ENCODE measurements at places on chromosomes 13 and 19.

GRCh38 chr19:18789883-18790565 is 1.1 kb downstream of the COMP start:
- no peak for DNase-seq

- no peak for DNase-seq
Observed at GRCh38 chr19:43552616-43553015, 19.6 kb downstream of the ZNF575 start.

- DNase-seq: no peak
Observed at GRCh38 chr13:99182439-99182838, 18.2 kb upstream of the UBAC2 start.

DNA sequence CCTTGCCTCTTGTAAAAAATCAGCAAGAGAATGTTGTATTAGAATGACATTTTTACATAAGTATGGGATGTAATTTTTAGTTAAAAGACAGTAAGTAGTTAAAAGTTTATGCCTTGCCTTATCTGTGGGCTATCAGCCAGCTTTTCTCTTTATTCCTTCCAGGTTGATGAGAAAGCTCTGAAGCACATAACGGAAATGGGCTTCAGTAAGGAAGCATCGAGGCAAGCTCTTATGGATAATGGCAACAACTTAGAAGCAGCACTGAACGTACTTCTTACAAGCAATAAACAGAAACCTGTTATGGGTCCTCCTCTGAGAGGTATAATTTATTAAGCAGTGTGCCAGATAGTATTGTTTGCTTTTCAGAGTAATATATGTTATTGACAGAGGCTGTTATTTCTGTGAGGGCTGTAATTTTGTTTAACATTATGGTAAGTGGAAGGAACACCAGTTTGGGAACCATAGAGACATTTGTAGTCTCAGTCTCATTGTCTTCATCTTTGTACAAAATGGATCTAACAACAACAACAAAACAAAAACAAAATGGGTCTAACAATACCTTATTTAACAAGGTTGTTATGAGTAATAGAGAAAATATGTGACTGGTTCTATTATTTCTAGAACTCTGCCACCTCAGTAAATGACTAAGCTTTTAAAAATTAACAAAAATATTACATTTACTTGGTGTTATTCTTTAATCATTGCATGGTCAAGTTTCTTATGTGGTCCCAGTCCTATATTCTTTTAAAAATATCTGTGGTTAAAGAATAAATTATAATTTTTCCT is 112.8 kb downstream of the TDRD3 start:
- DNase-seq: no peak

- DNase-seq: no peak
Observed at GRCh38 chr13:48646791-48647190, 6.9 kb upstream of the CYSLTR2 start.

DNA sequence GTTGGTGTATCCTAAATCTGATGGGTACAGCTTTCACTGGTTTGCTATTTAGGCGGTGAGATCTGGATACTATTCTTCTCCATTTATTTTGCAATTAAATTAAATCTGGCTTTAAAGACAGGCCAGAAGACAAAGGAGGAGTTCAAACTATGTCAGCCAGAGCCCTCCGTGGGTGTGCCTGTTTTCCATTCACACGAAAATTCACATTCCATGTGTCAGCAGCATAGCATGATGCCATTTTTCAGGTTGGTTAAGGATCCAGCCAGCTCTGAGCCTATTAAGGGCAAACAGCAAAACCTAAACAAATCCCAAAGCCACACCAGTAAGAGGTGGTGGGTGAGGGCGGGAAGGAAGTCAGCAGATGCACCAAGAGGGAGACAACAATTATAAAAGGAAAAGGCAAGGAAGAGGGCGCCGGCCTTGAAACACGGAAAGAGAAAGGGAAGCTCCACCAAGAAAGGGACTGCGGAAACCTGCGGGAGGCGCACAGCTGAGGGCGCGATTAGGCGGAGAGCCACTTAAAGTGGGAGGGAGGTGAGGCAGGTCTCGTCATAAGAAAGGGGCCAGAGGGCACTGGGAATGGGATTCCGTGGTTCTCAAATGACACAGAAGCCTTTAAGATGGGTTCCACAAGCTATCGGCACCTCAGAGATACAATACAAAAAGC is 43.0 kb downstream of the CARS2 start:
- no peak for DNase-seq

DNA sequence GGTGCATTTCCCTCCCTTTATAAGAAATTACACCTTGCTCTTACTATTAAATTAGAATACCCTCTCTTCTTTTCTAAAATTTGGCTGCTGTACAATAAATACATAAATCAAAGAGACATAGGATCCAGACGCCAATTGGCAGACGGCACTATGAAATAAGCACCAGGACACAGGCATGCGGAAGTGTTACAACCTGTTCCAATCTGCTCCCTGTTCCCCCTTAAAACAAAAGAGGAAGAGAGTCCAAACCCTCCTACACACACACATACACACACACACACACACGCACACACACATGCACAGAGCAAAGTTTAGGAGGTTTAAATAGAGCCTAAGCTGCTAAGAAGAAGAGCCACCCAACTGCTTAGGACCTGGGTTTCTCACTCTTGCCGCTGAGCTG is 75.6 kb upstream of the ZNF507 start:
- DNase-seq: no peak

DNA sequence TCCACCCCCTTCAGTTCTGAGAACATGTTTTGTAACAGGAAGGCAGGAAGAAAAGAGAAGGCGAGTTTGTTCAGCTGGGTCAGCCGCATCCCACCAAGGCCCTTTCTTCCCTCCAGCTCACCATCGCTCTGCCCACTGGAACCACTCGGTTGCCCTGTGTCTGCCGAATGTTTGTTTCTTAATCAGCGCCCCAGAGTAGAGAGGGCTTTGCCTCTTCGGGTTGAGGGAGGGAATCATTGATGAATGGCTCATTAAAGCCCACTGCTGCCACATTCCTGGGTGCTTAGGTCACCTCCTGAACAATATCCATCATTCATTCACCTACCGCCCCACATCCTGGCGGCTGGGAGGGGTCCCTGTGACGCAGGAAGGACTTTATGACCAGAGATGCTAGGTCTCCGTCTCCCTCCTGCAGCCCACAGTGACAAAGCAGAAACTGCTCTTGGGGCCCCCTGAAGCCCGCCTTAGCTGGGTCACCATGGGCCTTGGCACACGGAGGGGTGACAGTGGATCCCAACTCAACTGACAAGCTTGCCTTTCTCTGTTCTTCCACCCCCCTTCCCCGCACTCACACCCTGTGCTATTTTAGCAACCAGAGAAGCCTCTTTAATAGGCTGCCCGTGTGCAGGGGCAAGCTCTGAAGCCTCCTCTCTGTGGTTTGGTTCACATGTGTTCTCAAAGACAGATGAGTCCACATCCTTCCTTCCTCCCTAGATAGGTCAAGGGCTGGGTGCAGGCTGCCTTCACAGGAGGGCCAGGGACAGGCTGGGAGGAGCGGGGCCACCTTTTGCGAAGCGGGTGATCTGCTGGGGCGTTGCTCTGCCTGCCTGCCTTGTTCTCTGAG is 46.2 kb downstream of the ACTN4 start:
- DNase-seq: no peak

DNA sequence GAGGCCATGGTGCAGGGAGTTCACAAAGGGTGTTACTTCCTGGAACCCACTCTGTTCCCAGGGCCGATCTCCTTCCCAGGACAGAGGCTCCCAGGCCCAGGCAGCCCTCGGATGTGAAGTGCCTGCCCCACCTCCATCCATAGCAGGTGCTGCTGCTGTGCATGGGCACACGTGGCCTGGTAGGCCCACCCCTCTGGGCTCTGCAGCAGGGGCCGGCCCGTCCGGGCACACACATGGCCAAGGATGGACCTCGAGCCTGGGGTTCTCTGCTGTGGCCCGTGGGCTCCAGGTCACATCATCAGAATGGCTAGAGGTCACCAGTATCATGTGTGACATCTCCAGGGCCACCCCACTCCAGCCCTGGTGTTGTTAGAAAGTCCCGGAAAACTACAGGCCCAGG is 71.8 kb downstream of the GADD45B start:
- no peak for DNase-seq

DNA sequence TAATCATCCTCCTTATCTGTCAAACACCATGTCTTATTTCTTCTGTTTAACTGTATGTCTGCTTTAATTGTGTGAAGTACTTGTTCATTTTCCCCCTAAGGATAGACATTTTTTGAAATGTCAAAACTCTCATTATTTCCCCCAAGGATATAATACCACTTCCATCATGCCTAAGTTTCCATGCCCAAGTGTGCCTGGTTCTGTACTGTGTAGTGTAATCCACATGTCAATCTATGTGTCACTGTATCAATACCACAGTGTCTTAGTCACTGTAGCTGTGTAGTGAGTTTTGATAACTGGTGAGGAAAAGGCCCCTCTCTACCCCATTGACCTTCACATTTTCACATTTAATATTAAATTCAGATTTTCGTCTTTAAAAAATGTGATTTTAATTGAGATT is 1265.5 kb downstream of the PCDH9 start:
- no peak for DNase-seq

GRCh38 chr13:110784704-110785103 is 71.2 kb downstream of the ING1 start:
- no peak for DNase-seq

GRCh38 chr13:114147803-114148520 is 15.5 kb upstream of the RASA3 start:
- DNase-seq: no peak

Data from stimulated activated CD4-positive, alpha-beta T cell treated with anti-CD3 and anti-CD28 coated beads, TNF-alpha, amount 100 ng/mL, for 4 hours (primary cell).